ENCODE measurements at places on chromosomes 7 and 10.

GRCh38 chr7:21718391-21718790, 175.6 kb downstream of the DNAH11 start:
- DNase-seq, result no peak

- DNase-seq, result no peak
These were observed 185.6 kb downstream of the MGMT start for GRCh38 chr10:129652521-129653201.

- peak; percentile 99 for DNase-seq
These were observed 32.1 kb upstream of the MDFIC start for GRCh38 chr7:114889646-114890285.

- DNase-seq, result no peak
These were observed 843 bp downstream of the CFAP70 start for GRCh38 chr10:73357821-73358220.

GRCh38 chr10:17316488-17317170, 88.6 kb downstream of the VIM start:
- DNase-seq, result no peak

DNA sequence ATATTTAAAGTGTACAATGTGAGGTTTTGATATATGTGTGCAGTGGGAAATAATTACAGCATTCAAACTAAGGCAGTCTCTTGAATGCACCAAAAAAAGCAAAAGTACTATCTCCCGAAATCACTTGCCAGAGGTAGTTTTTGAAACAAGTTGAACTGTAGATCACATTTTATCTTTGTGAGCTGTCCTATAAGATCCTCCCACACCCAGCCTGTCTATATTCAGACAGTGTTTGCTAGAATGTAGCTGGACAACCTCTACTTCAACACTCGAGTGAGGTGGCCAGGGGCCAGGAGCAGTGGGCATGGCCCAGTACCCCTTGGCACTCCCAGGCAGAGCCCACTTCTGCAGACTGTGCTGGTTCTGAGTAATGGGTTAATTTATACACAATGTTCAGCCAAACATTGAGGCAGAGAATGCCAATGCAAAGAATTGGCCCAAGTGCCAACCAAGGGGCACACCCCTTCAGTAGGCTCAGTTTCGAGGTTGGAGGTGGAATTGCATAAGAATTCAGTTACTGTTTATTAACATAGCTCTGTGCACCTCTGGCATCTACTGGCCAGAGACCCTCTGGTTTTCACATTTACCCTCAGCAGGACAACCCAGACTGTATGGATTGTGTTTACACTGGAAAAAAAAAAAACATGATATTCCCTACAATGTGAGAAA, 70.5 kb downstream of the AHR start:
- peak; percentile 13 for DNase-seq

DNA sequence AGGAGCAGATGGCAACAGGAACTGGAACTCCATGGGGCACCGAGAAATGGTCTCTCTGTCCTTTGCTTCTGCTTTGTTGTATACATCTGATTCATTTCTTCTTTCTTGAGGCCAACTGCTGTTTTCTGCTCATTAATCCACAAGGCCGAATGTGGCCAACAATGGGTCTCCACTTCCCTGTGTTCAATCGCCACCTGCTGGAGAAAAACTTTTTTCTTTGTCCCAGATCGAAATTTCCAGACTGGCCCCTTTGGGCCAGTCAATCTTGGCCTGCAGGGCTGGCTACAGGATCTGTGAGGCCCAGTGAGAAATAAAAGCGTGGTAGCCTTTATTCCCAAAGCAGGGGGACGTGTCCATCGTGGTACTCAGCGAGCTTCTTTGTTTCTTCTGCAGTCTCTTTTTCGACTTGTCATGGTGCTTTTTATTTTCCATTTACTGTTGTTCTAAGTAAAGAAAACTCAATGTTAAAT, 58.8 kb downstream of the PARP12 start:
- DNase-seq, result peak; percentile 75

DNA sequence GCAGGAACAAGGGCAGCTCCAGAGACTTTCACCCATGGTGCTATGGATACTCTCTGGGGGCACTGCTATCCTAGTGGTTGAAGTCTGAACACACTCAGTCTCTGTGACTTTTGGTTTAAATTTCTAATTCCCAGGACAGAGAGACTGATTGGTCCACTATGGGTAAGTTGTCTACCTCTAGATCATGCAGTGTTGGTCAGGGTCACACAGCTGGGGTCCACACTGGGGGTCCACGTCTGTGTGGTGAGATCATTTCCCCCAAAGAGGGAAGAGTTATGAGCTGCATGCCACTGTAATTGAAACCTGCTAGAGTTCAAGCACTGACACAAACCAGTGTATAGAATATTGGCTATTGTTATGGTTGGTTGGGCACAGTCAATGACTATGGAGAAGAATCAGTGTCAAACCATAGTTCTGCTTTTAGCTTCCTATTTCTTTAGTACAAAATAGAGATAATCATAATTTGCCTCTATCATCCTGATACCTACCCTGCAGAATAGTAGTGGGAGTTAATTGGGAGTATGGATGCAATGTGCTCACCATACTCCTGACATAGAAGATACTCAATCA, 101.6 kb downstream of the PRTFDC1 start:
- no peak for DNase-seq

DNA sequence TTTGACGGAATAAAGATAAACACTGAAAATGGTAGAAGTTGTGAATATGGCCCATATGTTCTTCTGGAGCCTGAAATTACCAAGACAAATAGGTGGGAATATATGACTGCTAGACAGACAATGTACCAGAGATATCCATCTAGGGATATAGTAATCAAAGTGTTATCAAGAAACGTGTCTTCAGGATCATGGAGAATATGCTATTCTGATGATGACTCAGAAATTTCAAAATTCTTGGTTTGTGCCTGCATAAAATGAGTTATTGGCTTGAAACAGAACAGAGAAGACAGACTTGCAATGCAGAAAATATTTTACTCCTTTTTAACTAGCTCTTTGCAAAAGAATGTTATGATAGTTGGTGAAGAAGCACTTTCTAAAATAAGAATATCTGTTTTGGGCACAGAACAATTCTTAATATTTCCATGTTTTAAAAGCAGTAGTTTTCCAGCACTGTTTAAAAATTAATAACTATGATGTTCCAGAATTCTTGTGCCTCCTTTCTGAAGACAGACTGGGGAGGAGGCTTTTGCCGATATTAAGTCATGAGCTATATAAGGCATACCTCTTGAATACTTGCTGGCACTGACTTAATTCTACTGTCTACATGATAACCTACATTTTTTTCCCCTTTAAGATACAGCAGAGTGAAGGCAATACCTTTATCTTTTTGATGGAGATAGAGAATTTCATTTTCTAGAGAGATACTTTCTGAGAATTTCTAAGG, 34.4 kb upstream of the CABCOCO1 start:
- peak; percentile 73 for DNase-seq
